ENCODE measurements at places on chromosomes 1 and 21. TPM values are rescaled to one million over a fixed set of nuclear protein-coding genes. Genes with fewer than 3 reads are reported as not detected.
A peak's percentile ranks its signal among the peaks of the same experiment; 100 is the strongest.

DNA sequence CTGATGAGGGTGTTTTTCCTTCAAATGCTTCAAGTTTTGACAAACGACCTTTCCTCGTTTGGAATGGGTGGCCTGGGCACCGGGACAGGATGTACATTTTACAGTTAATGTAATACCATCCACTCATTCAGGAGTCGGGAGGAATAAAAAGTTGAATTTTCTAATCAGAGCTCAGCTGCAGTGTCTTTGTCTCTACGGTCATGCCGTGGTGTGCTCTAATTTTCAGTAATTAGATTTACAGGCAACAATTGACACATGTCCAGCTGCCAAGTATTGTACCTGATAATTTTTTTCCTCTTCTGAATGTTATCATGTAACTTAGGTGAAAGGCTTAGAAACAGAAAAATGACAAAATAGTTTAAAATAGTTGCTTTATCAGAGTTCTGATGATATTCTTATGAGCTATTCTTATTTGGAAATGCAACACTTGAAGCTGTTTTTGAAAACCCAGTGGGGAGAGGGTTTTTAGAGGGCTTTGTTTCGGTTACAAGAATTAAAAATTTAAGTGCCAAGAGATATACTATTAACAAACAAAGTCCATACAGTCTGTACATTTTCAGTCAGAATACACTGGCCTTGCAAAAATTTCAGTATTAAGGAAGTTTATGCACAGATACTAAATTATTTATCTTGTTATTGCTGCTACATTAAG, 1.0 kb downstream of the CDKN2C start:
- no peak for DNase-seq
- H3K4me3 ChIP-seq = peak overlapping the region; percentile 99
- peaks cover 18% of the 10 kb centered on the region for H3K36me3 ChIP-seq
- H3K4me1 ChIP-seq = peaks cover 22% of the 10 kb centered on the region

- DNase-seq = no peak
- H3K27me3 ChIP-seq = no peaks in the 10 kb centered on the region
- H3K27ac ChIP-seq = no peak overlapping the region
- no peaks in the 10 kb centered on the region for H3K4me1 ChIP-seq
- H3K36me3 ChIP-seq = no peaks in the 10 kb centered on the region
Observed at GRCh38 chr1:226038661-226039060, 23.9 kb upstream of the H3-3A start.

The OBSCN gene
- total RNA-seq = 12.3 TPM

The THRAP3 gene
- total RNA-seq = 131 TPM

Measured in natural killer cell treated with Interleukin-12 subunit alpha and Interleukin-12 subunit beta and Interleukin-15 and Interleukin-18, amount 100 ng/mL, for 72 hours (primary cell).